CD4-positive, alpha-beta T cell treated with Interleukin-6 at 100 ng/mL for 8 hours (primary cell): ENCODE measurements at places on chromosomes 7 and 10.

GRCh38 chr10:21516242-21517131 is 9.0 kb downstream of the SKIDA1 start:
- DNase-seq: no peak

GRCh38 chr10:30039988-30040387 is 19.4 kb downstream of the JCAD start:
- no peak for DNase-seq

GRCh38 chr10:78782441-78782840 is 286.3 kb upstream of the ZMIZ1 start:
- DNase-seq: no peak

DNA sequence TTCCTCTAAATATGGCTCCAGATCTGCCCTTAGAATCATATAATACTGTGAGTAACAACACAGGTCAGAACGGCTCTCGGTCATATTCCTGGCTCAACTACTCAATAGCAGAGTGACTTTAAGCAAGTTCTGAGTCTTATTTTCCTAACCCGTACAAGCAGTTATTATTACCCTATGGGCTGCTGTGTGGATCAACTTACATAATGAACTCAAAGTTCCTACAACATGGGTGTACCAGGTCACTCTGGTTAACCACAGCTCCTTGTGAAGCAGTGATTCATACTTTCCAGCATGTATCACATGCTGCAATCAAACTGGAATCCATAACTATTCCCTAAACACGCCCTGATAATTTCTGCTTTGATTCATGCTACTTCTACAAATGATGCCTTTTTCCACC is 107.3 kb downstream of the LRRN3 start:
- no peak for DNase-seq

DNA sequence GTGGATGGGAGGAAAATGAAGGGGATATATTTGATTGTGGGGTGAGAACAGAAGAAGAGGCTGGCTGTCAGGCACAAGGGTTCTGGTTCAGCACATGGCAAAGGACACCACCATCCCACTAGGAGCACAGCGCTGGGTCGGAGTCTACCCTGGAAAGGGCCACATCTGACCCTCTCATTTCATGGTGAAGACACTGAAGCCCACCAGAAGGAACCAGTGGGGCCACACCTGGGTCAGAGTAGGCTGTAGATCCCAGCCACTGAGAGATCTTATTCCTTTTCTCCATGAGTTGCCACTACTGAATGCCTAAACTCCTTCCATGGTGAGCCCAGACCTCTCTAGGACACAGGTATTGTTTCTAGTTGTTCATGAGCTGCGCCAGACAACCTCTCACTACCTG is 25.8 kb downstream of the SFTPD start:
- no peak for DNase-seq

- DNase-seq: no peak
These were observed 111.6 kb upstream of the HABP2 start for GRCh38 chr10:113441220-113441619.

- no peak for DNase-seq
These were observed 7.8 kb downstream of the RPS24 start for GRCh38 chr10:78041170-78042057.

- no peak for DNase-seq
These were observed 71.4 kb downstream of the INSIG1 start for GRCh38 chr7:155368894-155369600.

DNA sequence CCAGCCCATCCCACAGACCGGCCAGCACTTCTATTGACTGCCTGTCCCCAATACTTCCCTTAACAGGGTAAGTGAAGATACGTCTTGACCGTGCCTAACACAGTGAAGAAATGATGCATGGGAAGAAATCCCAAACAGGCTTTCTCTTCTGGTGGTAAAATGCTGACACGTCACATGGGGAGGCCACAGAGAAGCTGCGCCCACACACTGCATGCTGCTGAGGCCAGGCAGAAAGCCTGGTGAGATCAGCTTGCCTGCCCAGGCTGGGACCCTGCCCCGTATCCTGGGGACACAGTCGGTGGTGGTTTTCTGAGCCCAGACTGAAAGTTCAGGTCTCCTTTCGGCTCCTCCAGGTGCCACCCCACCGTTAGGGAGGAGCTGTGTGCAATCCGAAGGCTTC is 356.3 kb upstream of the MGMT start:
- DNase-seq: no peak

- DNase-seq: no peak
These were observed 6.5 kb downstream of the STAMBPL1 start for GRCh38 chr10:88886557-88886956.
